Stimulated activated CD4-positive, alpha-beta T cell treated with anti-CD3 and anti-CD28 coated beads, Interleukin-1b, Interleukin-23, amount 100 ng/mL, for 4 hours (primary cell): ENCODE measurements at places on chromosomes 11 and 22.

- no peak for DNase-seq
These were observed 68.9 kb downstream of the CYB5R2 start for GRCh38 chr11:7604331-7604955.

- DNase-seq, result no peak
These were observed 62.5 kb downstream of the MYO7A start for GRCh38 chr11:77190331-77191075.

GRCh38 chr11:134252346-134253187, 585 bp downstream of the THYN1 start:
- no peak for DNase-seq

DNA sequence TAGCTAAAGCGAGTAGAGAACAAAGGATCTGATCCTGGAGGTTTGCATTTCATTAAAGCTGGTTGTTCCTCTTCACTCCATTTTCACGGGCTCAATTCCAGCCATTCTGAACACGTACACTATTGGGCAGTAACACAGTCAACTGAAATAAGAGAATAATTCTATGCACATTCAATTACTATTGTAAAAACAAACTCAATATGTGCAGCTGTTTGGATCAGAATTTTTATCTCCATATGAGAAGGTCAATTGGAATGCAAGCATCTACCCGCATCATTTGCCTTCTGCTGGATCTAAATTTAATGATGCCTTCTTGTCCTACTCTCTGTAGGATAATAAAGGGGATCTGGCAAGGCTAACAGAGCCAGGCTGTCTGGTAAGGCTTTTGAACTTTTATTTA, 562.8 kb upstream of the CCDC179 start:
- no peak for DNase-seq

DNA sequence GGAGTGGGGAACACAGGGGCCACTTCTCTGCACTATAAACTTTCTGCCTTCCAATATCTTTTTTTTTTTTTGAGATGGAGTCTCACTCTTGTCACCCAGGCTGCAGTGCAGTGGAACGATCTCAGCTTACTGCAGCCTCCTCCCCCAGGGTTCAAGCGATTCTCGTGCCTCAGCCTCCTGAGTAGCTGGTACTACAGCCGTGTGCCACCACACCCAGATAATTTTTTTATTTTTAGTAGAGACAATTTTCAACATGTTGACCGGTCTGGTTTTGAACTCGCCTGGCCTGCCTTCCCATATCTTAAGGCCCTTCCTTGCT, 1.7 kb downstream of the SLC3A2 start:
- no peak for DNase-seq

DNA sequence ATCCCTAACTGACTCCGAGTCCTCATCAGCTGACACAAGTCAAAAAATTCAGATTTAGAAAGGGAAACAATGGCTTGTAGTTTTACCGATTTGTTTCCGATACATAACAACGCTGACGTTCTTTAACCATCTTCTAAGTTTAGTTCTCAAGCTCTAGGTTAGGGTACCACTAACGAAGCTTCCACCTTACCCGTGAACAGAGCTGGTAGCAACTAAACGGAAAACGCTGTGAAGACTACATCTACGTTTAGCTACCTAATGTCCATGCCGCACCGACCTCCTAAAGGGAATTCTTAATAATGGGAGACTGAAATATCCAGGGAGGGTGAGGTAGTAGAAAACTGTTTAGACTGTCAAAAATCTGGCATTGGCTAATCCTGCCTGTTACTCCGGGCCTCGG, 1.0 kb downstream of the NUP98 start:
- no peak for DNase-seq

- no peak for DNase-seq
These were observed 39.8 kb downstream of the C11orf58 start for GRCh38 chr11:16778286-16778685.

DNA sequence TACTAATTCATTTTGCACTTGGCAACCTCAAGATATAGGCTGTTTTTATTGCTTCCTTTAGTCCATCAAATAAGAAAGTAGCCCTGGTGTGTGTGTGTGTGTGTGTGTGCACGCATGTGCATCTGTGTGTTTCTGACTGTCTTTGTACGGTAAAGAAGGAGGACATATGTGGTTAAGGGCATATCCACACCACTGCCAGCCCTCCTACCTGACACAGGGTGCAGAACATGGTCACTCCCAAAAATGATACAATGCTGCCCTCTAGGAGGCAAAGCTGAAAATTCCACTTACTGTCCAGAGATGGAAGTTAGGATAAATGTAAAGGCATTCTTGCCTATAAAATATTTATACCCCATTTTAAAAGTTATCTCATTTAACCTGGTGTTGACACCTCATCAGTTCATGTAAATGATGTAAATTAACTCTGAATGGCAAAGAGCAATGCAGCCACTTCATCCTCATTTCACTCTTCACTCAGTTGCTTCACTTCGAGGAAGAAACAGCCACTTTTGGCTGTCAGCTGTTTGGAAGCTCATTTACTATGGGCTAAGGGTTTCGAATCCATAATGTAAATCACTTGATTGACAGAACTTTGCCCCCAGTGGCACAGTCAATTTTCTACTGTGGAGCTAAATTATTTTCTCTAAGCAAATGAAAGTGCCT, 83.1 kb upstream of the MTNR1B start:
- DNase-seq, result no peak
